A549 treated with CORT108297 at 1 μM for 4 hours (cell line): ENCODE measurements at places on chromosomes 2 and 18. TPM values are rescaled to one million over a fixed set of nuclear protein-coding genes. Genes with fewer than 3 reads are reported as not detected.

NTSR2 gene
- total RNA-seq: 0.07 to 0.13 TPM in 2 of 5 replicates, not detected in the others

DTNA gene
- 0.14 to 0.29 TPM (median 0.23 TPM) in 5 replicates for total RNA-seq

ASXL3 gene
- not detected in 5 replicates for total RNA-seq

SLC38A11 gene
- not detected in 5 replicates for total RNA-seq

PJVK gene
- 1.1 to 1.5 TPM (median 1.3 TPM) in 5 replicates for total RNA-seq

TSPYL6 gene
- total RNA-seq: not detected in 5 replicates

MYO3B gene
- total RNA-seq: not detected in 5 replicates

TUBA3E gene
- 0.13 to 0.29 TPM (median 0.16 TPM) in 4 of 5 replicates, not detected in the other for total RNA-seq

ABHD1 gene
- 1.2 to 1.8 TPM (median 1.3 TPM) in 5 replicates for total RNA-seq

BOK gene
- 24.8 to 38.6 TPM (median 35.9 TPM) in 5 replicates for total RNA-seq

SCYGR4 gene
- total RNA-seq: not detected in 5 replicates

MLPH gene
- 251 to 312 TPM (median 290 TPM) in 5 replicates for total RNA-seq

SNORC gene
- 4.8 to 13.5 TPM (median 9.7 TPM) in 5 replicates for total RNA-seq

ATP6V1B1 gene
- total RNA-seq: 1.5 to 2.6 TPM (median 2.4 TPM) in 5 replicates

NR4A2 gene
- total RNA-seq: 1.7 to 3.3 TPM (median 2.8 TPM) in 5 replicates

CMPK2 gene
- 0.87 to 1.2 TPM (median 1.1 TPM) in 5 replicates for total RNA-seq

FARSB gene
- total RNA-seq: 42.3 to 49.7 TPM (median 43.1 TPM) in 5 replicates

PIEZO2 gene
- 0.44 to 1.1 TPM (median 0.51 TPM) in 5 replicates for total RNA-seq

GPC1 gene
- total RNA-seq: 152 to 240 TPM (median 223 TPM) in 5 replicates

ALK gene
- total RNA-seq: not detected in 5 replicates

PLA2R1 gene
- total RNA-seq: 1.7 to 2.7 TPM (median 2.5 TPM) in 5 replicates

CCDC141 gene
- total RNA-seq: not detected in 5 replicates

IL37 gene
- not detected in 5 replicates for total RNA-seq

POTEC gene
- not detected in 5 replicates for total RNA-seq

VWA3B gene
- 0.06 to 0.26 TPM (median 0.09 TPM) in 5 replicates for total RNA-seq

SLC4A5 gene
- total RNA-seq: 0.24 to 0.63 TPM (median 0.42 TPM) in 5 replicates

TLX2 gene
- total RNA-seq: 0.16 to 0.44 TPM (median 0.27 TPM) in 5 replicates

SCN1A gene
- not detected in 5 replicates for total RNA-seq
